ENCODE measurements at places on chromosomes 16 and 17.

- no peak for DNase-seq
Measured at GRCh38 chr16:85871756-85872155, 27.2 kb upstream of the IRF8 start.

DNA sequence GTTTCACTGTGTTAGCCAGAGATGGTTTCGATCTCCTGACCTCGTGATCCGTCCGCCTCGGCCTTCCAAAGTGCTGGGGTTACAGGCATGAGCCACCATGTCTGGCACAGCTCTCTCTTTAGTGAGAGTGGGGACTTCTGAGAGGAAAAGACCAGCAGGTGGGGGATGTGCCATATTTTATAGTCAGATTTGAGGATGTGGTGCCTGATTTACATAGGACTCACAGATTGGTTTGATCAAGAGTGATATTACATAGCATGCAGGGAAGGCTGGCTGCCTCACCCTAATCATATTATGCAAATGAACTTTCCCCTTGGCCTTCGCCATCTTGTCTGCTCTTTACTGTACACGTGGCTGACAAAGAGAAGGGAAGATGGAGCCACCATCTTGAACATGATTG lies 28.1 kb upstream of the MAPK3 start:
- DNase-seq: no peak

- no peak for DNase-seq
Measured at GRCh38 chr17:50285941-50286340, 11.7 kb downstream of the TMEM92 start.

- no peak for DNase-seq
Measured at GRCh38 chr16:19701091-19701490, 16.9 kb downstream of the KNOP1 start.

- DNase-seq: no peak
Measured at GRCh38 chr16:6645768-6646568, 686.7 kb upstream of the RBFOX1 start.

DNA sequence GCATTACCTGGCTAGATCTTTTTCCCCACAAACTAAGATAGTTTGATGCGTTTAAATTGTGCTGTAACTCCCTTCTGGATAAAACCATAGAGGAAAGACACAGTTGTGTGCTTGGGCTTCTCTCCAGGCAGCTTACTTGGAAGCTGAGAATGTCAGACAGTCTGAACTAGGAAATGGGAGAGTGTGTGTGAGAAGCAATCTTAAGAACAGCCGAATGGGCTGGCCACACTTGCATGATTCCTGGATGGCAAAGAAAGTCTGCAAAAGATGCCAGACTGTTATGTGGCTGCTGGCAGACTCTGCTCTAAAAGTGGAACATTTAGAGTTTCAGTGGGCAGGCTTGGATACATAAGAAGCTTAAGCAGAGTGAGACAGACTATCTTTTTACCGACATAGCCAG lies 384.3 kb upstream of the PSMD7 start:
- no peak for DNase-seq
